ENCODE measurements at places on chromosomes 6 and 20. TPM values are rescaled to one million over a fixed set of nuclear protein-coding genes. Genes with fewer than 3 reads are reported as not detected.

GRCh38 chr6:127085181-127085580, 33.3 kb upstream of the RSPO3 start:
- no peak for DNase-seq

GRCh38 chr6:113049190-113049589, 702.1 kb downstream of the RFPL4B start:
- no peak for DNase-seq

DNA sequence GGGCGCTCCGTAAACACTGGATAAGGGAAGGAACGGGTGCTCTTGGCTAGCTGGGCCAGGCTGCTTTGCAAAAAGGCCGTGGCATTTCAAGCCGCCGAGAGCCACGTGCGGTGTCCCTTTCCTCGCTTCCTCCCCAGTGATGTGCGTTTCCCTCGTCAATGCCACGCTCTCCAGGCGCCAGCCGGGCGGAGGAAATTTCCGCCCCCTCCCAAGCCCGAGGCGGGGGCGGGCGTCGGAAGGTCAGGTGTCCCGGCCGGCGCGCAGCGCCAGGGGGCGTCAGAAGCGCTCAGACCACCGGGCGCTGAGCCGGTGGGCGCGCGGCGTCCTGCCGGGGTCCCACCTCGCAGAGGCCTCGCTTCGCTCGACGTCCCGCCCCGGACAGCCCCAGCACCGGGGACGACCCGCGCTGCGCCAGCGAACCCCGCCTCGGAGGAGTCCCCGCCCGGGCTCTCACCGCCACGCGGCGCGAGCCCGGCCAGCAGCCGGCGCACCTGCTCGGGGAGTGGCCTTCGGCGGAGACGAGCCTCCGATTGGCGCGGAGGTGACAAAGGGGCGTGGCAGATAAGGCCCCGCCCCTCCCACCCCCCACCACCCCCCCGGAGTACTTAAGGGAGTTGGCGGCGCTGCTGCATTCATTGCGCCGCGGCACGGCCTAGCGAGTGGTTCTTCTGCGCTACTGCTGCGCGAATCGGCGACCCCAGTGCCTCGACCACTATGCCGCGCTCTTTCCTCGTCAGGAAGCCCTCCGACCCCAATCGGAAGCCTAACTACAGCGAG, at the start of gene SNAI1:
Gene SNAI1, plus strand, starts transcription at position 635 of the 777 bp plus-strand sequence. Its CDS starts 80 bp downstream, at position 715.
- DNase-seq = peak; percentile 93

GRCh38 chr20:47143657-47144056, 212.8 kb downstream of the ZMYND8 start:
- no peak for DNase-seq

GRCh38 chr6:148109732-148110131, 232.9 kb upstream of the SASH1 start:
- peak; percentile 78 for DNase-seq

- no peak for DNase-seq
Measured at GRCh38 chr6:133424359-133424758, 183.2 kb downstream of the EYA4 start.

DNA sequence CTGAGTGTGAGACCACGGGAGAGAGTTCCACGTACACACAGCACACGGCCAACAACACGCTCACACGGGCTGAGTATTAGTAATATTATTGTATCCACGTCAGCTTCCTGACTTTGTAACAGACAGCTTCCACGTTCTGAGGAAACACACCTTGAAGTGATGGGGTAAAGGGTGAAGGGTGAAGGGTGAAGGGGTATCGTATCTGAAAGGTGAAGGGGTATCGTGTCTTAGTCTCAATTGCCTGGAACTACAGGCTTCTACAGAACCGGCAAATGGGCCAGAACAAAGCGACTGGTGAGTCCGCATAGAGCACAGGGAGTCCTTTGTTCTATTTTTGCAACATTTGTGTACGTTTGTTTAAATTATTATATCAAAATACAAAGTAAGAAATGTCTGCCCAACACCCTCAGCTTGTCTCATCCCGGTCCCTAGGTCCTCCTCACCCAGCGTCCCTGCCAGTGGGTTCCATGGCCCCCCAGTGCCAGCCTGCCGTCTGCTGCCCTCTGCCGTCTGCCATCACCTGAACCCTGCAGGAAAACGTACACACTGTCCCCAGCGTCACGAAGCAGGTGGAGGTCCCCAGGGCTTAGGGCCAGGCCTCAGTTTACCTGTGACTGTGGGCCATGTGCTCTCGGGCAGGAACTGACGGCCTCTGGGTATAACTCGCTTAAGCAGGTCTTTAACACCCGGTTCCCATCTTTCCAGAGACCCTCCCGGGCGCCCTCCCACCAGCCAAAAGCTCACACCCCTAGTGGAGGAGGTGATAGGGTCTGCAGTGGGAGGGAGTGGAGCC, 4.4 kb upstream of the HELZ2 start:
- DNase-seq = no peak

DNA sequence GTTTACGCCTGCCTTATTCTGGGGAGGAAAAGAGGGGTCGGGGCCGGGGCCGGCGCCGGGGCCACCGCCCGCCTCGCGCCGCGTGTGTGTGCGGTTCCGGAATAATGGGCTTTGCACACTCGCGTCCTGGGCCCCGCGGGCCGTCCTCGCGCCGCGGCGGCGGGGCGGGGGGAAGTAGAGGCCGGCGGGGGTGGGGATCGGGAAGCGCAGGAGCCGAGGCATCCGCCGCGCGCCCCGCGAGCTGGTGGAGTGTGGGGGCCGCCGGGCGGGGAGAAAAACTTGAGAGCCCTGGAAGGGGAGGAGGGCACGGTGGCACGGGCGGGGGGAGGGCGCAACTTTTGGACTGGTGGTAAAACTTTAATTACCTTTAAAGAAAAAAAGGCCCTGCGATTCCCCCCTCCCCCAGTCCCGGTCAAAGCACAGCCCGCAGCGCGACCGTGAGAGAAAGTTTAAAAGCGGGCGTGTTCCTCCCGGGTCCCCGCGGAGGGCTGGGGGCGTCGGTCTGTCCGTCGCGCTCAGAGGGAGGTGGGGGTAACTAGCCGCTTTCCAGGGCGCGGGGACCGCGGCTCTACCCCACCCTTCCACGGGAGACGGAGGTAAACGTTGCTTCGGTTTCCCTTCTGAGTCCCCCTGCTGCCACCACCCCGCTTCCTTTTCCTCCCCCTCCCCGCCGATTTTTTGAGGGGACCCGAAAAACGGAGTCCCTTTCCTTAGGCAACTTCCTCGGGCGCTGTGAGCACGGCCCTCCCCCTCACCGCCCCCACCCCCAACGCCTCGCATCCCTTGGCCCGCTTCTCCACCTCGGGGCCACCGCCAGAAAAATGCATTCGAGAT, 1.9 kb downstream of the L3MBTL3 start:
- DNase-seq = peak; percentile 11

DNA sequence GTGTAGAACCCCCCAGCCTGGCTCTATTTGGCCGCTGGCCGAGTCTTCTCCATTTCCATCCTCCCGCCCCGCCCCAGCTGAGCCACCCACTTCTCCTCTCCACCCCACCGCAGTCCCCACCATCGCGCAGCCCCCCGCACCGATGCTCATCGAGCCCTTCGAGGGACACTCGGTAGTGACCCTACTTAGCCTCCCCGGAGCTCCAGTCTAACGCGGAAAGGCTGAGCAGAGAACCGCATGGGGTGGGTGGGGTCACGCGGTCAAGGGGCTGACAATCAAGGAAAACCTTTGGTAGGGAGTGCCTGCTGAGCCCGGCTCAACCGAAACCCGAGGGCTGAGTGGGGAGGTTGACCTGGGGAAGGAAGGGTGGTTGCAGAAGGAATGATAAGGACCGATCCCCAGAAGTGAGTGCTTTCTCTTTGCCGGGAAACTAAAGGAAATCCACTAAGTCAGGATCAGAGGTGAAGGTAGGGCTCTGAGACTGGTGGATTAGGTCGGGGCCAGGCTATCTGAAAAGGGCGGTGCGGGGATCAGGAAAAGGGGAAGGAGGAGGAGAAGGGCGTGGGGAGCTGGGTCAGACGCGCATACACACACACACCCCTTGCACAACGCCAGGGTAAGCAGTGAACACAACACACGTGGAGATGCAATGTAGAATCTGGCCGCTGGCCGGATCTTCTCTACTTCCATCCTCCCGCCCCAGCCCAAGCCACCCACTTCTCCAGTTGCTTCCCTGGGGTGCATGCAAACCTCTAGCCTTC, 49.8 kb downstream of the CPXM1 start:
- DNase-seq = peak; percentile 67

DNA sequence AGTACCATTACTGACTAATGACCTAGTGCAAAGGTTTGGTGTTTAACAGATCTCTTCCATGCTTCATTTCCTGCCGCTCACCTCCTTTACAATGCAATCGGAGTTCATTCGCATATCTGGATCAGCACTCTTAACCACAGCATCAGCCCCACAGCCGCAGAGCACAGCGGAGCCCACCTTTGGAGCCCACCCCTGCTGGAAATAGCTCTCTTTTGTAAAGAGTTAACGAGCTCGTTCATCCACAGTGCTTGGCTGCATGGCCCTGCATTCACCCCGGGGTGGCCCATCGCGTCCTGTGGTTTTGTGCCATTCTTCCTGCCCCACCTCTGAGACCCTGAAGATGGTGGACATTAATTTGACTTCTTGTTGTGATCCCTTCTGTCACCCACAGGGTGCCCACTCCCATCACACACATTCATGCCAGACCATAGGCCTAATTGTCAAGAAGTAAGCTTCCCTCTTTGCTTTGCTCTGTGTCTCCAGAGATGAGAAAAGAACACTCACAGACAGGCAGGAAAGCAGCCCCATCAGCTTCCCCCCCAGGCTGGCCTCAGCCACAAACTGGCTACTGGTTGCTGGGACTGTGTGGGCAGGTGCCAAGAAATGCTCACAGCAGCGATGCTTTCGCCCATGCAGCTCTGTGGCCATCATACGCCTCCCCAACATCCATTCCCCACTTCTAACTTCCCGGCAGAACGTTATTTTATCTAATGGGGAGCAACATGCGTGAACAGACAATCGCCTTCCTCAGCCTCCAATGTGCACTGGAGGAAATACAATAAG, 167.0 kb downstream of the LRFN2 start:
- no peak for DNase-seq

DNA sequence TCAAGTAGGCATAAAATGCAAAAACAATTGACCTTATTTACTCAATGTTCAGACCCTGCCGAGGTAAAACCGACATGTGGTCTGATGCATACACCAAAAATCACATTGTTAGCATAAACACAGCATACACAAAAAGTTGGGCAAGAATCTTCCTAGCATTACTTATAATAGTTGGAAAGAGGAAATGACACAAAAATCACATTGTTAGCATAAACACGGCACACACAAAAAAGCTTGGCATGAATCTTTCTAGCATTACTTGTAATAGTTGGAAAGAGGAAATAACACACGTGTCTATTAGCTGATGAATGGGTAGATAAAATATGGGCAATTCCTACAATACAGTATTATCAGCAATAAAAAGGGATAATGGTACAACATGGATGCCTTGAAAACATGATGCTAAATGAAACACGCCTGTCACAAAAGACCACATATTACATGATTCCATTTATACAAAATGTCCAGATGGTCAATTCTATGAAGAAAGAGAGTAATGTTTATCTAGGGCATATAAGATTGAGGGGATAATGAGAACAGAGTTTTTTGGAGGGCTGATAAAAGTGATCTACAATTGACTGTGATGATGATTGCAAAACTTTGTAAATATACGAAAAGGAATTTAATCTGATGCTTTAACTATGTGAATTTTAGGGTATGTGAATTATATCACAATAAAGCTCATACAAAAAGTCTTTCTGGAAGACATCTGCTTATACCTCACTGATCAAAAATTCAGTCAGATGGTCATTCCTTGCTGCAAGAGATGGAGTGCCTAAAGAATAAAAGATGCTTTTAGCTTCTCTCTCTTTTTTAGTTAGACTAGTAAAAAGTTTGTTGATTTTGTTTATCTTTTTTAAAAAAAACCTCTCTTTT, 1019.5 kb upstream of the CITED2 start:
- DNase-seq = no peak

- no peak for DNase-seq
Measured at GRCh38 chr6:63817492-63818050, 182.0 kb downstream of the PHF3 start.

- peak; percentile 29 for DNase-seq
Measured at GRCh38 chr20:54133434-54134427, 40.1 kb downstream of the CYP24A1 start.

DNA sequence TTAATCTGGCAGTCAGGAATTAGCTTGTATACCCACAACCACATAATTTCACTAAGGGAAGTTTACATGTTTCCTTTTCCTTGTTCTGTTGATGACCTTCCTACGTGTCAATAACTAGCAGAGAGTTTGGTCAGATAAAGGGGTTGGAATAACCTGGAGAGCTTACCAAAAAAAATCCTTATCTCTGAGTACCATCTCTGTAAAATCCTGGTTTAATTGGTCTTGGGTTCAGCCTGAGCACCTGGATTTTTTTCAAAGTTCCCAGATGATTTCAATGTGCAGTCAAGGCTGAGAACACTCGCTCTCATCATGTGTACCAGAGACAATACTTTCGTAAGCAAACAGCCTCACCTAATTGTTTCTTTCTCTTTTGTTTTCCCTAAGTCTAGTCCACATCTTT, 483.8 kb upstream of the FLRT3 start:
- no peak for DNase-seq

DNA sequence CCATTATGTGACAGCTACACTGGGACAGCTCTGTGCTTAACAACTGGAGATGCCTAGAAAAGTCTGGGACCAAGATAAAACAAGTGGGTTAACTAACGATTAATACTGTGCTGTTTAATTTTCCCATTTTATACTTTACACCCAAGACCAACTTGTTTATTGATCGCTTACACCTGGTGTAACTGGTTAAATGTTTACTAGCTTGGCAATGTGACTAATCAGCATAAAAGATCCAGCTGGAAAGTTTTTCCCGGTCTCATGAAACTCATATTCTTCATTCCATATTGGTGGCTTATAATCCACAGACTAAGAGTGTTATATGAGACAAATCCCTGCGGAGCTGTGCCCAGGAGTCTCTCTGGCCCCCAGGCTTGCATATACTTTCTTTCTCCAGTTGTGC, 101.7 kb upstream of the GJE1 start:
- DNase-seq = no peak

DNA sequence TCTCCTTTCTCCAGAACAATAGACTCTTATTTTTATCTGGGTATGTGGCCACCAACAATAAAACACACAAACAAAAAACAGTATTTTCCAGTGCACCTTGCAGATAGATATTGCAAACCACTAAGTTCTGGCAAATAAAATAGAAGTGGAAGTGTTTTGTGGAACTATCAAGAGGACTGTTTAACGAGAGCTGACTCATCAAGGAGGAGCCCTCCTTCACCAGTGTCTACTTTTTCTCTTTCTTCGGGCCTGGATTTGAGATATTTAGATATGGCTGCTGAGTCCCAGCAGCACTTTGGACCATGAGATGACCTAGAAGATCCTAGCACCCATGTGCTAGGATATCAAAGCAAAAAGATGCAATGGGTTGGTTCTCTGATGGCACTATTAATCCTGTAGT, 154.7 kb downstream of the AIG1 start:
- no peak for DNase-seq

SAMD3 gene
- total RNA-seq = not detected

FAM120B gene
- total RNA-seq = 13.2 TPM

RAET1L gene
- not detected for total RNA-seq

PLCB4 gene
- 23.6 TPM for total RNA-seq

PPP1R3G gene
- 7.6 TPM for total RNA-seq

FAM83C gene
- 0.49 TPM for total RNA-seq

TTBK1 gene
- 1.0 TPM for total RNA-seq

FOXC1 gene
- 3.4 TPM for total RNA-seq

BANF2 gene
- not detected for total RNA-seq
